ENCODE measurements at places on chromosomes 5 and 9.
A peak's percentile ranks its signal among the peaks of the same experiment; 100 is the strongest.

DNA sequence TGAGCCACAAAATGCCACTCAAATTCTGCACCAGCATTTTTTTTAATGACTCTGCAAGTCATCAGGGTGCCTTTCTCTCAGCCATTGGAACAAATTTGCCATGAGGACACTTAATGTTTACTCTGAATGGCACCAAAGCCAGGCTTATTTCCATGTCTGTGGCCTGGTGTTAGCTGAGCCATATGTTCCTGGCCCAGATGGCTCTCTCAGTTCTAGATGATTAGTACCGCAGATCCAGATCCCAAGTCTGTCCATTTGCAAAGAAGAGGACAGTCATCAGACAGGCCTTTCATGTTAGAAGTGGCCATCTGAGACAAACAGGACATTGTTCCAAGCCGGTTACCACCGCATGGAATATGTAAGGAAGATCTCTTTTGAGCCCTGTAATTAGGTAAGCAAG, 70.3 kb downstream of the INSYN2B start:
- DNase-seq: no peak

DNA sequence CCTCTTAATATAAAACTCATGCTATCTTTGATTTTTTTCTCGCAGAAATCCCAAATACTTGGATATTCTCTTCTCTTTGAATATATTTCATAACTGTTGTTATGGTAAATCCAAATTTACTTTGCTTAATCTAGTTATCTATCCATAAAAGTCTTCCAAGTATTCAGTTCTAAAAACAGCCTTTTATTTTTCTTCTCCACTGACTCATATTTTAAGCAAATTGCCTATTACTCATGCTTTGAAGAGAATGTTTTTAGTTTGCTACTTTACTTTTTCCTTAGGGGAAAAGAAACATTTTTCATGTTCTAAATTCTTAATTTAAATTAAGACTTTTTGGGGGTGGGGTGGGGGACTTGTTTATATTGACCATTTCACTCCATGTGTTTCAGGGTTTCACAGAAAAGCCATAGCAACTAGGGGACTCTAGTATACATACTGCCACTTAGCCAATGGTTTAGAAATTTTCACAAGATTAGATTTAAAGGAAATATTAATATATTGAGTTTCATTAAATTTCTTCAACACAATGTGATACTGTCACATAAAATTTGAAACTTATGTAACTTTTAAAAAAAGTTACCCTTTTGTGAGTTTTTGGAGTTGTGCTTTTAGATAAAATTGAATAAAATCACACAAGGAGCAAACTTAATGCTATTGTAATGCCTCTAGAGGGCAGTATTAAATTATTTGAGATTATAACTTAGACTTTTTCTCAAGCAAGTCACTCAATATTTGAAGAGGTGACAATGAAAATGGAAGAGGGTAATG, 545.8 kb upstream of the ARRDC3 start:
- peak; percentile 45 for DNase-seq

DNA sequence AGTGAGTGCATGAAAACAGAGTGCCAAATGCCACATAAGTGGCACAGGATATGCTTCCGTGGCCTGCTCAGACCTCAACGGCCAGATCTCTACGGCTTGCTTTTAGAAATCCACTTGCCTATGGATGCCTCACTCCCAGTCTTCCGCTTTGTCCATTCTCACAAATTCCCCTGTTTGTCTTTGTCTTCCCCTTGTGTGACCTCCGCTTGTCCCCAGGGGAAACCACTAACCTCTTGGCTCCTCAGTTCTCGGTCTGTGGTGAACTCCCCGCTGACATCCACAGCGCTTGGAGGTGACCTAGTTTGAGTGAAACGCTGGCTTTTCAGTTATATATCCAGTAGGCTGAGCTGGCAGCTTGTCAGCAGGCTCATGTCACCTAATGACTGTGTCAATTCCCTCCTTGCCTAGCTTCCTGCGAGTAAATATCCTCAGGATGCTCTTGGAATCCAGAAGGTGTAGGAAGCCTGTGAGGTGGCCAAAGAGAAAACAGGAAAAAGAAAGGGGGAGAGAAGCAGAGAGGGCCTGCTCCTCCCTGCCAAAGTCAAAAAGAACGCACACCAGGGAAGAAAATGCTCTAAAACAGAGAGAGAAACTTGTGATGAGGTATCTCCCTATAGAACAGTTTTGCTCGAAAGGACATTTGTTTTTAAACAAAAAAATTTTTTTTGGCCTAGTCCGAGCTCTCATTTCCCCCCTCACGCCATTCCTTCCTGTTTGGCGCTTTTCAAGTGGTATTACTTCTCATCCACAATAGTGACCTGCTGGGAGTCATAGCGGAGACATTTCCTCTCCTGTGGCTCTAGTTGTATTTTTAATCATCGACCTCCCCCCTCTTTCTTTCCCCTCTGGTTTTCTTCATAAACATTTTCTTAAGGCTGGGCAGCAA, 101.6 kb upstream of the SPRY4 start:
- DNase-seq: peak; percentile 54

- peak; percentile 71 for DNase-seq
Measured at GRCh38 chr5:33997331-33997983, 10.4 kb downstream of the AMACR start.

DNA sequence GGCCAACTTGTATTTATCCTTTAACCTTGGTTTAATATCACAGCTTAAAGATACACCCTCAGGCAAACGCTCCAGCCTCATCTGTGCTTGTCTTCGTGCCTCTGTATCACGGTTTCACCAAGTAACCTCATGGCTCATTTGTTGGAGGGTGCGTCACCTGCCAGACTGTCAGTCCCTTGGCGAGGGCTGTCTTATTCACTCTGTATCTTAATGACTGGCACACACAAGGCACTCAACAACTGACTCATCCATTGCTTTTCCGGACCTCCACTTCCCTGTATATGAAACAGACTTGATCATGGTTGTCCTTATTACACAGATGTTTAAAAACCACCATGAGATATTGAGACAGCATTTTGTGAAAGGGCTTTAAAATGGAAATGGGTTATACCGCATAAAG, 28.0 kb downstream of the LCP2 start:
- no peak for DNase-seq

GRCh38 chr5:589173-589572, 23.0 kb upstream of the CEP72 start:
- no peak for DNase-seq

GRCh38 chr5:1512541-1513291, 11.0 kb downstream of the LPCAT1 start:
- no peak for DNase-seq

GRCh38 chr5:95668728-95669127, 14.1 kb downstream of the SPATA9 start:
- DNase-seq: no peak

DNA sequence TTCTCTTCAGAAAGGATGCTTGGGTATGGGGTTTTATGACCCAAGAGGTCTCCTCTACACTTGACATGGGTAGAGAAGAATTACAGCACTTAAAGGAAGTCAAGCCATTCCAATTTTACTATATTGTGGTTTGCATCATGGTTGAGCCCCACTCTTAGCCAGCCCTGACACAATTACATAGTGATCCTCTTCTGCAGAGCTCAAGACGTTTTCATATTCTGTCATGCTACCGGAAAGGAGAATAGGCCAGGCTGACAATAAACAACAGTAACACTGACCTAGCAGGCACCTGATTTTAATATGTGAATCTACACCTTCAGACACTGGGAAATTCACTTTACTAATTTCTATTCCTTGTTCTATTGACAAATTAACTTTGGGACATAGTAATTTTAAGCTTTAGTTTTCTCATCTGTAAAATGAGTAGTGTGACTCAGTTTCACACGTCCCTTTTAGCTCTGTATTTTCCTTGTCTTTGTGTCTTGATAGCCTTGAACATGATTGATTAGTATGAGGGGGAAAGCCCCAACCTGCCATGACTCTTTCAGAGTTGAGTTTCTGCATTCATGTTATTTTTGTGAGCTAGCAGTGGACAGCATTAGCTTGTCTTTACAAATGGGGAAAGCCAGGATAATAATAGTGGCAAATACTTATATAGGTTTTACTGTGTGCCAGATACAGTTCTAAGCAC, 83.8 kb downstream of the SV2C start:
- no peak for DNase-seq

DNA sequence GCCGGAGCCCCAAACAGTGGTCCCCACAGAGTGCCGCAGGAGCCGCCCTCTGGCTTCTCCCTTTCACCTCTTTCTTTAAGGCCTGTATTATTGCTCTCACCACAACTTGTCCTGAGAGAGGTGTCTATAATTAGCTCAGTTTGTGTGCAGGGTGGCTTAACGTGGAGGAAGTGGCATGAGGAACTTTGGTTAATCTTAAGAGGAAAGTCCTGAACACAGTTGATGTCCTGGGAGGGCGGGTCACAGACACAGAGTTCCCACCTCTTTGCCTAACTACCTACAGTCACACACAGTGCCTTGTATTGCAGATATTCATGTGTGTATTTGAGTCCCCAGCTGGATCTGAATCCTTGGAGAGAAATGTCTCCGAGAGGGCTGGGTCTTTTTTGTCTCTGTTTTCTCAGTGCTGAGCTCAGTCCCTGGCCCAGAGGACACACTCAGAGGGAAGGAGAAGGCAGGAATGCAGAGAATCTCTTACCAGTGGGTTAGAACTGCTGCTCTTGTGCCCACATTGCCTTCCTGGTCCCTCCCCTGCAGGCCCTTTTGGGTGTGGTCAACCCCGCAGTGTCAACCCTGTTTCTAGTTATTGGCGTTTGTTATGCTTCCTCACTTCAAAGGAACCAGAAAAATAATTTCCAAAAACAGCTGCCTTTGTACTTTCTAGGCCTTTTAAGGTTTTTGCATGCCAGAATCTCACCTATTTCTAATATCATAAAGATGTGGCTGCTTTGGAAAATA, 392.5 kb downstream of the KDM4C start:
- no peak for DNase-seq

GRCh38 chr5:137088175-137088574, 411.0 kb downstream of the SPOCK1 start:
- DNase-seq: no peak

GRCh38 chr9:133009906-133010582, 20.8 kb upstream of the GTF3C5 start:
- DNase-seq: no peak

- DNase-seq: no peak
Measured at GRCh38 chr5:9920697-9921096, 290.5 kb upstream of the TAS2R1 start.

GRCh38 chr9:93897075-93897970, 57.8 kb downstream of the BARX1 start:
- DNase-seq: no peak

- DNase-seq: no peak
Measured at GRCh38 chr5:38607396-38607795, 51.0 kb upstream of the LIFR start.

DNA sequence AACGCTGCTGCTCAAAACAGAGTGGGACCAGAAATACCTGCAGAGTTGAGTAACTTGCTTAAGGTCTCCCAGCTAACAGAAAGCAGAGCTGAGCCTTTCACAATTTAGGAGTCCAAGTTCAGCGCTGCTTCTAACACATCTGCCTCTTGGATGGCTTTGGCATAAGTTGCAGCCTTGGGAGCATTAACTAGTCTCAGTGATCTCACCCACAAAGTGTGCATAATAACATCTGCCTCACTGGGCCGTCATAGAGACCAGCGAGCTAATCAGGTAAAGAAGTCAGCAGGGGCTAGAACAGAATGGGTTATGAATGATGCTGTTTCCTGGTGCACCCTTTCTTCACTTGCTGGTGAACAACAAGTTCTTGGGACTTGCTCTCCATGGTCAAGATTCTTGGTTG, 36.5 kb downstream of the WWC1 start:
- peak; percentile 62 for DNase-seq

- peak; percentile 83 for DNase-seq
Measured at GRCh38 chr5:121853850-121854249, 2.2 kb downstream of the FTMT start.

- no peak for DNase-seq
Measured at GRCh38 chr5:73151766-73152410, 21.1 kb upstream of the TMEM174 start.

- DNase-seq: peak; percentile 92
Measured at GRCh38 chr5:34736445-34737115, 80.5 kb downstream of the RAI14 start.

Data from mesendoderm (in vitro differentiated cells).